Renal cortical epithelial cell (primary cell): ENCODE measurements at places on chromosomes 4 and X. TPM values are rescaled to one million over a fixed set of nuclear protein-coding genes. Genes with fewer than 3 reads are reported as not detected.

Gene ANKRD17
- 39.1 and 108 TPM in 2 replicates for total RNA-seq

DNA sequence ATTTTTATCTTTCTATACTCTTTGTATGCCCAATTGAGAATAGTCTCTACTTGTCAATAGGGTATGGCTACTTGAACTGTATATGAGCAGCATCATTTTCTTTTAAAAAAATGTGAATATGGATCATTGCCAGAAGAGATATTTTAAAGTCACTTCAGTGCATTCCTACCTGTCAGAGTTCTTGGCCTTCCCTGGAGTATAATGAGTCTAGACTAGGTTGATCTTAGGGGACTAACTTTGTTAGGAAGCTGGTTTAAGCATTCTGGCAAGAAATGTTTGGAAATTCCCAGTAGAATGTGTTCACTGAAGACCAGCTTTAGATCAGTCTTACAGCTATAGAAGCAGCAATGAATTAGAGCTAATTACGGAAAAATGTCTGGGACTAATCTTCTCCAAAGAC lies 178.2 kb downstream of the FAT4 start:
- no peak for DNase-seq

DNA sequence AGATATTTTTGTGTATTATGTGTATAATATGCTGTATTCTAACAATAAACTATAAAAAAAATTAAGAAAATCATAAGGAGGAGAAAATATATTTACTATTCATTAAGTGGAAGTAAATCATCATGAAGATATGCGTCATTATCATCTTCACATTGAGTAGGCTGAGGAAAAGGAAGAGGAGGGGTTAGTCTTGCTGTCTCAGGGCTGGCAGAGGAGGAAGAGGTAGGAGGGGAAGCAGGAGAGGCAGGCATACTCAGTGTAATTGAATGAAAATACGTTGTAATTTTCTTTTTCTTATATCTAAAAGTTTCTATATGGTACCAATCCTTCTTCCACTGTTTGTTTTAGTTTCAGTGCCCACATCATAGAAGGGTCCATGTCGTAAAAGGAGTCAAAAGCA lies 9.8 kb upstream of the TMEM185A start:
- DNase-seq, result no peak

DNA sequence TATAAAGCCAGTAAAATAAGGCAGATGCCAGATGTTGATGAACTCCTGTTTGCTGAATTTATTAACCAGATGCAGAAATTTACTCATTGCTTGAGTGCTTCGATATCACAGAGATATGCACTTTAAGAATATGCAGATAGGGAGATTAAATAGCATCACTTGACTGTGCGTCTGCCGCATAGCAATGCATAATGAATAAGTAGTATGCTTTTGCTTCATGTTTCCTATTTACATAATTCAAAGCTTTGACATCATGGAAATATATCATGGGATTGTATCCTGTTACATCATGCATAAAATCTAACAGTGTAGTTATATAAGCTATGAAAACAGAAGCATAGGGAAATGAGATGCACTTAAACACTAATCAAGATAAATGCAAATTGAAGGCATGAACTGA lies 45.9 kb downstream of the VEGFC start:
- DNase-seq, result no peak

DNA sequence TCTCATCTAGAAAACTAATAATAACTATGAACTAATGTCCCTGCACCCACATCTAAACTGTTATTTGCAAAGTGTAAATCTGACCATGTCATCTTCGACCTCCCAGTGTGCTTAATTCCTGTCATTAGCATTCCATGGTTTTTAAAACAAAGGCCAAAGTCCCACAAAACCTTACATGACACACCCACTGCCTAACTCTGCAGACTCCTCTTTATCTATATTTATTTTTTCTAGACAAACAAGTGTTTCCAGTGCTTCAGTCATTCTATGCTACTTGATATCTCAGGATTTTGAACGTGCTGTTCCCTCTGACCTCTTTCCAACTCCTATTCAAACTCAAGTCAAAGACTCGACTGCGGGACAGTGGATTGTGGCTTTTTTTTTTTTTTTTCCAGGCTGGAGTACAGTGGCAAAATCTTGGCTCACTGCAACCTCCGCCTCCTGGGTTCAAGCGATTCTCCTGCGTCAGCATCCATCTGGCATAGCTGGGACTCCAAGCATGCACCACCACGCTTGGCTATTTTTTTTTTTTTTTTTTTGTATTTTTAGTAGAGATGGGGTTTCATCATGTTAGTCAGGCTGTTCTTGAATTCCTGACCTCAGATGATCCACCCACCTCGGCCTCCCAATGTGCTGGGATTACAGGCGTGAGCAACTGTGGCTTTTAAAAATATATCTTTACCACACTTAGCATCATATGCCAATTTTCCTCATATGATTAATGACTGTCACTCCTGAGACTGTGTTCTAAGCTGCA lies 1511.0 kb downstream of the ARAP2 start:
- peak; percentile 1 for DNase-seq

DNA sequence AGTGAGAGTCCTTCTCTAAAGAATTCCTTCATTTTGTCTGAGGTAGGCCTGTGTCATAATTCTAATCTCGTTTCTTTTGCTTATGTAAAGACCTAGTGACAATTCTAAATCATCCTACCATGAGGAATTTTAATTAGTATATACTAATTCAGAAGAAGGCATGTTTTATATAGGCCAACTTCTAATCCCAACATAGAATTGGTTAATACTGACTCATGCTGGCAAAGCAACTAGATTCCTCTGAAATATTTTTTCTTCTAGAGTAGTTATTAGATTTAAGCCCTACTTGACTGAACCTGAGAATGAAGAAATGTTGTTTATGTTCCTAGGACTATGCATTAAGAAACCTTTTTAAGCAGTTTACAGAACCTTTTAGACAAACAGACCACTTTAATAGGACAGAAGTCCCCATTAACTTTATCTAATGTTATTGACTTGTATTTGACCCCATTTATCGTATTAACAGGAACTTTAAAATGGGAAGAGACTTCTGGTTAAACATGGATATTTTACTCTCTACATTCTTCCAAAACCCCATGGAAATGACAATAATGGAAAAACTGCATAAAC lies 56.1 kb upstream of the EIF1AX start:
- no peak for DNase-seq

Gene WAS
- total RNA-seq, result 0.30 TPM in 1 of 2 replicates, not detected in the other

DNA sequence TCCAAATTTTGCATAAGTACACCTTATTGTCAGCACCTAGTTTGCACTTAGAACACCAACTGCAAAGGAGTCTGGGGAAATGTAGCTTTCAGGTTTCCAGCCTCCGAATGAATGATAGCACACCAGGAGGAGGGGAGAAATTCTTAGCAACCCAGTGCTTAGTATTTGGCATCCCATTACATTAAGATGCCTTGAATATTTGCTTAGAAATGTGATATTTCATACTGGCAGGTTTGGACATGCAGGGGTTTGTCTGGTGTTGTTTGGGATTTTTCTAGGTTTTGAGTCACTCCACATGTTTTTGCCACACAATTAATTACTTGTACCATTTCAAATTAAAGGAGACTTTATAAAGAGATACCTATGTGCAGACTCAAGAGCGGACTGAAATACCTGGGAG lies 60.3 kb upstream of the CAMK2D start:
- no peak for DNase-seq

DNA sequence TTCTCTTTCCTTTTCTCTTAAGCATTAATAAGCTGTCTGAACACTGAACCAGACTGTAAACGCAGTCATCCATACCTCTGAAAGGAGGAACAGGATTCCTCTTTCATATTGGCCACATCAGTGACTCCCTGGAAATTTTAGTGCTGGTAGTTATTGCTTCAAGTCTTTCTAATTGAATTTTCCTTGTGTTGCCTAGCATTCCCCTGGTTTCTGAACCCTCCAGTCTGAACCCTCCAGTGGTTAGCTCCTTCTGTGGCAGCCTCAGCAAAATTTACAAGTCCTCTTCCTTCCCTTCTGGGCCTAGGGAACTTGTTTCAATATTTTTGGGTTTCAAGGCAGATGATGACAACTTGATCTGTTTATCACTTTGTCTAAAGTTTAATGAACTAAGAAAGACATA lies 7.9 kb downstream of the SPARCL1 start:
- no peak for DNase-seq

DNA sequence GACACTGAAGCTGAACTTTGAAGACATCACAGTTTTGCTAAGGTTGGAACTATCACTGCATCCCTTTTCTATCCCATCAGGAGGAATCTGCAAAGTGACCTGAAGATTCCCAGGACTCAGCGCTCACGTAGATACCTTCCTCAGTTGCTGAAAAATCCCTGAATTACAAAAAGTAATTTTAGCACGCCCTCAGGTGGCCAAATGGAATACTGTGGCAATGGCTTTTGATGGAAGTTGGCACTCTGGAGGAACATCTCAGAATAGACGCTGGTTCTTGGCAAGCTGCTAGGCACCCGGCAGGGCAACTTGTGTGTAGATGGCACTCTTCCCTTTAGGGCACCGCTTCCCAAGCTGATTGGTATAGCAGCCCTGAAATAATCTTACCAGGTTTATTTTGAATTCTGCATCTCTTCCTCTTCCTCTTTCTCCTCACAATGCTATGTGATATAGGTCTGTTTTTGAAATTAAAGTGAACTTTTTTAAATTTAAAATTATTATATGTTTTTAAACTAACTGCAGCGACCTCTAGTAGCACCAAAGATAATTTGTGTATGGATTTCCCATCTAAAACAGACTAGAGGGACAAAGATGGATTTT lies 16.3 kb upstream of the ESX1 start:
- peak; percentile 43 for DNase-seq

Gene ADGRL3
- 5.3 TPM in 1 of 2 replicates, not detected in the other for total RNA-seq

- DNase-seq, result no peak
Measured at GRCh38 chr4:158018221-158018830, 154.5 kb downstream of the GASK1B start.

- DNase-seq, result peak; percentile 5
Measured at GRCh38 chr4:20166544-20166943, 85.2 kb upstream of the SLIT2 start.

Gene ZCCHC12
- total RNA-seq, result 0.05 TPM in 1 of 2 replicates, not detected in the other

- DNase-seq, result no peak
Measured at GRCh38 chrX:154727418-154727817, 23.5 kb downstream of the GAB3 start.

DNA sequence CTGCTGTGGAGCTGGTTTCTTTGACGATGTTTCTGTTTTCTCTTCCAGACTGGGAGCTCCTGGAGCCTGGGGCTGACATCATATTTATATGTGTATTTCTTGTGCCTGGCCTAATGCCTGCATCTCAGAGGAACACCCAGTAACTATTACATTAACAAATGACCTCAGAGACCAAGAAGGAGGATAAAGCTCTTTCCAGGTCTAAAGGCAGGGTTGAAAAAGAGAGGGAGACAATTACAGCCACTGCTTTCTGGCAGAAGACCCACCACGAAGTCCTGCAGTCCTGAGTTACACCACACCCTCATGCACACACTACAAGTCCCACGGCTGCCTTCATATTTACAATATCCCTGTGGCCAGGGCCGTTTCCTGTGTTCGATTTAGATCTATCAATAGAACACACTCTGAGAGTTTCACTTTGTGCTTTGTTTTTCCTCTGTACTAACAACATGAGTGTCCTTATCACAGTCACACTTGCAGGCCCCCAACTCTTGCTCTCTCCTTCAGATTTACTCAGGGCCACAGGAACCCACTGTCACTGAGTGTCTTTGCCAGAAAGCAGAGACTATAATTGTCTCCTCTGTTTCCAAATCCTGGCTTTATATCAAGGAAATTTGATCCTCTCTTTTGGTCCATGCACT lies 535.5 kb downstream of the MID1IP1 start:
- no peak for DNase-seq

Gene IQSEC2
- 8.2 and 17.8 TPM in 2 replicates for total RNA-seq

DNA sequence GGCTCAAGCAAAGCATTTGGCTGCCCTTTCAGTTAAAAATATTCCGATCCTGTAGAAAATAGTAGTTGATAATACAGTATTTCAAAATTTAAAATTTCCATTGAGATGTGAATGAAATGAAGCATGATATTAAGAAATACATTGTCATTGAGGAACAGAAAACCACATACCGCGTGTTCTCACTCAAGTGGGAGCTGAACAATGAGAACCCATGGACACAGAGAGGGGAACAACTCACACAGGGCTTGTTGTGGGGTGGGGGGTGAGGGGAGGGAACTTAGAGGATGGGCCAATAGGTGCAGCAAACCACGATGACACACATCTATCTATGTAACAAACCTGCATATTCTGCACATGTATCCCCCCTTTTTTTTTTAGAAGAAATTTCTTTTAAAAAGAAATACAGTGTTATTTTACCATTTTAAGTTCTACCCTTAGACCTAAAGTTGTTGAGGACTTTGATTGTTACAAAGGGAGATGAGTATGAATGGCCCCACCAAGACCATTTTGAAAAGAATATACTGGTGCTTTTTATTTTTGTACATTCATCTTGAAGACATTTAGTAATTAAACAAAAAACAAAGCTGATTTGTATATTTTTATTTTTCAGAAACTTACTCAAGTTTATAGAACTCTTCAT lies 52.0 kb upstream of the IL13RA1 start:
- DNase-seq, result no peak

Gene RGN
- 1.6 and 1.7 TPM in 2 replicates for total RNA-seq

Gene HS3ST1
- 7.6 and 16.9 TPM in 2 replicates for total RNA-seq

Gene TMEM271
- total RNA-seq, result not detected in 2 replicates

Gene CSAG2
- total RNA-seq, result not detected in 2 replicates

DNA sequence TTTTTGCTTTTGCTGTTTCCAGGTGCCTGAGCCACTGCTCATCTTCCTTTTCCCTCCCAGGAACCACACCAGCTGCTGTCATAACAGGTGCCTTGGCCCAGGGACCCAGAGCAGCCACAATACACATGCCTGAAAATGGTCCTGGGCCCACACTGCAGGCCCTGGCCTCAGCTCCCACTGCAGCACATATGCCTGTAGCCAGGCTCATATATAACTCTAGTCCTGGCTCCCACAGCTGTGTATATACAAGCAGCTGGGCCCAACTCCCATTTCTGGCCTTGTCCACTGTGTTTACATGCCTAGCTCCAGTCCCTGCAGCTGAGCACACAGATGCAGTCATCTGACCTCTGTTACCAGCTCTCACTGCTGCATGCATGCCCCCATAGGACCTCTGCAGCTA lies 930.5 kb downstream of the ADGRL3 start:
- no peak for DNase-seq

Gene SOX3
- total RNA-seq, result not detected in 2 replicates

- DNase-seq, result no peak
Measured at GRCh38 chrX:112628288-112628687, 51.5 kb downstream of the LHFPL1 start.

Gene FOXR2
- total RNA-seq, result not detected in 2 replicates

- DNase-seq, result peak; percentile 45
Measured at GRCh38 chr4:98919996-98920395, 8.9 kb downstream of the EIF4E start.
